ENCODE measurements at places on chromosomes 11 and 22. TPM values are rescaled to one million over a fixed set of nuclear protein-coding genes. Genes with fewer than 3 reads are reported as not detected.
A peak's percentile ranks its signal among the peaks of the same experiment; 100 is the strongest.

ALG8 gene
- 70.1 TPM for total RNA-seq

DNA sequence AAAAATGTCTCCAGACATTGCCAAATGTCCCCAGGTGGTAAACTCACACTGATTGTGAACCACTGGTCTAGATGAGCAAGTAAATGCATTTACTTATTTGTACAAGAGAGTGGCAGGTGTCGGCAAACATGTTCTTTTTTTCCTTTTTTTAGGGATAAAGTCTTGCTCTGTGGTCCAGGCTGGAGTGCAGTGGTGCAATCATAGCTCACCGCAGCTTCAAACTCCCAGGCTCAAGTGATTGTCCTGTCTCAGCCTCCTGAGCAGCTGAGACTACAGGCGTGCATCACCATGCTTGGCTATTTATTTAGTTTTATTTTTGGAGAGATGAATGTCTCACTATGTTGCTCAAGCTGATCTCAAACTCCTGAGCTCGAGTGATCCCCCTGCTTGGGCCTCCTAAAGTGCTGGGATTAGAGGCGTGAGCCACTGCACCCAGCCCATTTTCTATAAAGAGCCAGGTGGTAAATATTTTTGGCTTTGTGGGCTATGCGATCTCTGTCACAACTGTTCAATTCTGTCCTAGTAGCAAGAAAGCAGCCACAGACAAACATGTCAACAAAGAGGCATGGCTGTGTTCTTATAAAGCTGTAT is 1.4 kb downstream of the VPREB1 start:
- H3K27ac ChIP-seq = no peak overlapping the region
- DNase-seq = no peak
- no peaks in the 10 kb centered on the region for H3K27me3 ChIP-seq
- H3K4me1 ChIP-seq = peaks cover 21% of the 10 kb centered on the region
- no peak overlapping the region for H3K4me3 ChIP-seq

ABCC8 gene
- 0.30 TPM for total RNA-seq

CFAP300 gene
- total RNA-seq = not detected

- H3K4me3 ChIP-seq = no peak overlapping the region
- DNase-seq = no peak
- no peaks in the 10 kb centered on the region for H3K4me1 ChIP-seq
- no peaks in the 10 kb centered on the region for H3K36me3 ChIP-seq
Observed at GRCh38 chr11:21909145-21909544, 283.7 kb upstream of the ANO5 start.

DNA sequence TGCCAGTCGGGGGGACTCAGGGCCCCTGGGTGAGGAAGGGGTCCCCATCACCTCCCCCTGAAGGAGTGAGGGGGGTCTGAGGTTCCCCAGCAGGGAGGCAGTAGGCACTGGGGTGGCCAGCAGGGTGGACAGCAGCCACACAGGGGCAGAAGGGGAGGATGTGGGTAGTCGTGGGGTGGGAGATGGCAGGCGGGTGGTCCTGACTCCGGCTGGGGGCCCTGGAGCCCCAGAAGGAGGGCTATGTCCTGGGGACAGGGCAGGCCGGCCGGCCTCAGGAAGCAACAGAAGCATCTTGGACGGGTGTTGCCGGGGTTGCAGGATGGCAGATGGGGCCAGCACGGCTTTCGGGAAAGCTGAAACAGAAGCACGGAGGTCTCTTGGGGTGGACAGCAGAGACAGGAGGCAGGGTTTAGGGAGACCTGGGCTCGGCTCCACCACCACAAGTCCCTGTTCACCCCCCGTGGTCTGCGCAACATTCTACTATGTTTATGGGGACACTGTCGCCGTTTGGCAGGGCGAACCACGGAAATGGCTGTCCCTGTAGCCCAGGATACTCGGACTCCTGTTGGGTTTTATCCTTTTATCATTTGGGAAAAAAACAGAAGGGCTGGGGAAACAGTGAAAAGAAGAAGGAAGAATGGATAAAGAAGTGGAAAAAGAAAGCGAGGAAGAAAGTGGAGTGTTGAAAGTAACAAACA is 14.1 kb downstream of the VWCE start:
- no peak for DNase-seq
- no peaks in the 10 kb centered on the region for H3K4me1 ChIP-seq
- H3K27ac ChIP-seq = no peak overlapping the region
- peaks cover 3% of the 10 kb centered on the region for H3K36me3 ChIP-seq

PATE4 gene
- not detected for total RNA-seq

DNA sequence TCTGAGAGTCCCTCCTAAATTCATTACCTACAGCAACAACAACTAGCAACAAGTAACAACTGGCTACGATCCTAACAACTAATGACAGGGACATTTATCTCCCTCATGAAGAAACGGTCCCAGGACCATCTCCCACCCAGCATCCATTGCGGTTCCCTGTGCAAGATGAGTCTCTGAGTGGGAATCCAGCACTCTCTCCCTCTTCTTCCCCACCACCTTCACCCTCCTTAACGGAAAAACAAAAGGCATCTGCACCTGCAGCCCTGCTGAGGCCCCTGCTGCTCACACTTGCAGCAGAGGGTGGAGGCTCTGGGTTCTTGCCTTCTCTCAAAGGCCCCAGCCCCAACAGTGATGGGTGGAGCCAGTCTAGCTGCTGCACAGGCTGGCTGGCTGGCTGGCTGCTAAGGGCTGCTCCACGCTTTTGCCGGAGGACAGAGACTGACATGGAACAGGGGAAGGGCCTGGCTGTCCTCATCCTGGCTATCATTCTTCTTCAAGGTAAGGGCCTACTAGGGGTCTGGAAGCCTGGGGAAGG is at the start of gene CD3G:
Gene CD3G, plus strand, starts transcription at position 364 of the 535 bp plus-strand sequence. Its CDS starts 80 bp downstream, at position 444.
- H3K36me3 ChIP-seq = peaks cover 62% of the 10 kb centered on the region
- peak within 1 kb of the TSS; percentile 86 for H3K4me3 ChIP-seq
- H3K27me3 ChIP-seq = no peaks in the 10 kb centered on the region
- peak within 1 kb of the TSS; percentile 85 for H3K27ac ChIP-seq
- peaks cover 68% of the 10 kb centered on the region for H3K4me1 ChIP-seq
- peak; percentile 65 for DNase-seq

GRCh38 chr22:21714059-21714770 is 21.4 kb downstream of the YPEL1 start:
- H3K27ac ChIP-seq = no peak overlapping the region
- no peaks in the 10 kb centered on the region for H3K36me3 ChIP-seq
- H3K4me3 ChIP-seq = no peak overlapping the region
- H3K4me1 ChIP-seq = peaks cover 3% of the 10 kb centered on the region
- no peak for DNase-seq

DNA sequence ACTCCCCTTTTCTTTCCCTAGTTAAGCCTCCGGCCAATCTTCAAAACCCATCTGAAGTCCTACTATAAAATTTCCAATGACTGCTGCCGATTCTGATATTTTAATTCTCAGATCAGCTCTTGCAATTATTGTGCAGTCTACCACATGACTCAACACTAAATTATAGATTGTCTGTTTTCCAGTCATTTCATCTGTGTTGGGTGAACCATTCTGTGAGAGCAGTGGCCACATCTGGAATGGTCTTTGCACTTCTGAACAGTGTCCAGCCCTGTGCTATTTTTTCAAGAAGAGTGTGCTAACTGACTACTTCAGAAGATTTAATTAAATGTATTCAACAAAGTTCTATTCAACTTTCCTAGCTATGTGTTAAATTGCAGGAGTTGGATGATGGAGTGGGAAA is 47.2 kb upstream of the MMP7 start:
- no peaks in the 10 kb centered on the region for H3K27me3 ChIP-seq
- H3K4me1 ChIP-seq = peaks cover 38% of the 10 kb centered on the region
- no peak overlapping the region for H3K4me3 ChIP-seq

GRCh38 chr11:17366495-17366894 is 14.9 kb downstream of the NCR3LG1 start:
- H3K27me3 ChIP-seq = peaks cover 1% of the 10 kb centered on the region
- peaks cover 62% of the 10 kb centered on the region for H3K36me3 ChIP-seq
- no peak overlapping the region for H3K4me3 ChIP-seq
- peaks cover 15% of the 10 kb centered on the region for H3K4me1 ChIP-seq
- H3K27ac ChIP-seq = no peak overlapping the region
- no peak for DNase-seq

CLCF1 gene
- 2.9 TPM for total RNA-seq

GRCh38 chr22:48799227-48799970 is 1028.3 kb downstream of the BRD1 start:
- H3K36me3 ChIP-seq = no peaks in the 10 kb centered on the region
- H3K27ac ChIP-seq = no peak overlapping the region
- no peaks in the 10 kb centered on the region for H3K4me1 ChIP-seq
- DNase-seq = no peak
- no peaks in the 10 kb centered on the region for H3K27me3 ChIP-seq
- no peak overlapping the region for H3K4me3 ChIP-seq

DNA sequence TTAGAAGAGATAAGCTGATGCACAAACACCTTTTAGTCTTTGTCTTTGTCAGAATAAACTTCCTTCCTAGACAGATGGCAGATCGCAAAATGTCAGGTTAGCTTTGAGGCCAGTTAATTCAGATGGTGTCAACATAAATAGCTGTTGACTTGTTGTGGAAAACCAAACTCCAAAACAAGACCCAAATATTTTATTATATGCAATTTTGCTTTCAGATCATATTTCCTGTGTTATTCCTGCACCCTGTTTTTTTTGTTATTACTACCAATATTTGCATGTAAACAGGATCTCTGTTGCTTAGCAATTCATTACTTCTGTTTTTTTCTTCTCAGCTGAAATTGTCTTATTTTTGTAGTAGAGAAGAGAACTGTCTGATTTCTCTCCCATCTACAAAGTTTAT is 316.0 kb downstream of the ETS1 start:
- DNase-seq = no peak
- no peak overlapping the region for H3K4me3 ChIP-seq
- H3K4me1 ChIP-seq = peaks cover 18% of the 10 kb centered on the region
- H3K36me3 ChIP-seq = no peaks in the 10 kb centered on the region

PHLDB1 gene
- total RNA-seq = 2.1 TPM

GRCh38 chr11:28529046-28529445 is 420.9 kb downstream of the METTL15 start:
- no peak for DNase-seq
- H3K4me1 ChIP-seq = no peaks in the 10 kb centered on the region
- H3K27ac ChIP-seq = no peak overlapping the region
- no peak overlapping the region for H3K4me3 ChIP-seq

DEFB131B gene
- not detected for total RNA-seq

DNA sequence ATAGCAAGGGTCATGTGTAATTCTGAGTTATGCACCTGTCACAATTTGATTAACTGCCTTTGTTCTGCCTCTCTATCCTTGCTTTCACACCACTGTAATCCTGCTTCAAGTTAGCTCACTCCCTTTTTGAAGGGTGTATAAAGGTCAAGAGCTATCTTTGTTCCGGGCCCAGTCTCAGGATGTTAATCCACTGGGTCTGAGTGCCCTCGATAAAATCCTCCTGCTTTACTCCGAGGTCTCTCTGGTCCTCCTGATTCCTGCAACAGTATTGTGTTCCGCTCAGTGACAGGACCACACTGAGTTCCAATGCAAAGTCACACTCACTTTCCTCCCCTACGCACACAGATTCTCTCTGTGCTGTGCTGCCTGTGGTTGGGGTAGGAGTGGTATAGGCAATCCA is 186.5 kb downstream of the DYNC2H1 start:
- no peak for DNase-seq
- no peaks in the 10 kb centered on the region for H3K27me3 ChIP-seq

DNA sequence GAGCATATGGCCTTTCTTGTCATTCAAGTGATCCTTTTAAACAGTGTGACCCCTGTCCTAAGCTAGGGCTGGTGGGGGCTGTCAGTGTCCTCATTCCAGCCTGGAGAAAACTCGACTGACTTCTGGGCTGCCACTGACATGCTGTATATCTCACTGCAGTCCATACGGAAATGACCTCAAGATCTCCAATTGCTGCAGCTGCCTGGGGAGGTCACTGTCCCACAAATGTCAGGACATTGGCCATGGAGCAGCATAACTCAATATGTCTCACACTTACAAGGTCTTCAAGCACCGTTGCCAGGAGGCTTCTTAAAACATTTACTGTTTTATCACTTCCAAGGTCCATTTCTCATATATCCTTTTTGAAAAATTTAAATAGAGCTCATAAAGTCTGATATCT is 27.8 kb upstream of the CSNK2A3 start:
- H3K4me3 ChIP-seq = no peak overlapping the region
- H3K4me1 ChIP-seq = no peaks in the 10 kb centered on the region
- no peak overlapping the region for H3K27ac ChIP-seq
- DNase-seq = no peak

NNMT gene
- not detected for total RNA-seq

POLDIP3 gene
- 80.7 TPM for total RNA-seq

DNA sequence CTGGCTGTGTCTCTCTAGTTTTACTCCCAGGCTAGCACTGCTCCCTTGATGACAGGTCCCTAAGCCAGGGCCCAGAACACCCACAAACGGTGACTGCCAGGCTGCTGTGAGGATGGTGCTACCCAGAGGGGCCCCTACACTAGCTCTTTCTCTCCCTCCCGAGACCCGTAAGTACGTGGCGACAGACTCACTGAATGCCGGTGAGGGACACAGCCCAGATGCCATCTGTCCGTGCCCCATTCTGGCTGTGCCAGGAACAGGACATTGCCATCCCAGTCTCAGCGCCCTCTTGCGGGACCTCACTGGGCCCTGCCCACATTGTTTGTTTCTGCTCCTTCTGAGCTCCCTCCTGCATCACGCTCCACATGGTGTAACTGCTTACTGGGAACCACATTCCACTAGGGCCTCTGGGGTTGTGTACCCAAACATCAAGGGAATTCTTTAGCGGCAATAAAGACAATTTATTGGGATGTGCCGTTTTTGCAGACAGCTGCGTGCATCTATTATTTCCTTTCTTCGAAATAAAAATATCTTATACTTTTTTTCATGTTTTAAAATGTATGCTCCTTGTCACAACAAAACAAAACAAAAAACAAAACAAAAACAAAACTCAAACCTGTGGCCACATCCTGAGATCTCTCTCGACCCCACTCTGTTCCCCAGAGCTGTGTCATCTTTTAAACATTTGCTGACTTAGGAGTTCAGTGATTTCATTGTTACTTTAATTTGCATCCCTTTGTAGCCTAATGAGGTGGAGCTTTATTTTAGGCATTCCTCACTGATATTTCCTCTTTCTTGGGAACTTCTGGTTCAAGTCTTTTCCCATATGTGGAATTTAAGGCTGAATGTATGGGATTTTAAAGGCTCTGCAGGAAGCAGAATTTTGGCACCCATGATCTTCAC is 4.4 kb upstream of the TPCN2 start:
- H3K36me3 ChIP-seq = no peaks in the 10 kb centered on the region
- no peak overlapping the region for H3K27ac ChIP-seq
- DNase-seq = no peak
- H3K27me3 ChIP-seq = peaks cover 20% of the 10 kb centered on the region
- no peak overlapping the region for H3K4me3 ChIP-seq

GRCh38 chr11:44256673-44257291 is 53.2 kb downstream of the ALX4 start:
- peak overlapping the region; percentile 16 for H3K27ac ChIP-seq
- DNase-seq = no peak
- peaks cover 14% of the 10 kb centered on the region for H3K36me3 ChIP-seq
- peaks cover 26% of the 10 kb centered on the region for H3K4me1 ChIP-seq

GRCh38 chr11:12626616-12627015 is 47.6 kb upstream of the TEAD1 start:
- H3K27ac ChIP-seq = no peak overlapping the region
- H3K4me1 ChIP-seq = no peaks in the 10 kb centered on the region
- no peaks in the 10 kb centered on the region for H3K36me3 ChIP-seq
- no peaks in the 10 kb centered on the region for H3K27me3 ChIP-seq
- no peak for DNase-seq
